ENCODE measurements at places on chromosomes 3 and 15.

DNA sequence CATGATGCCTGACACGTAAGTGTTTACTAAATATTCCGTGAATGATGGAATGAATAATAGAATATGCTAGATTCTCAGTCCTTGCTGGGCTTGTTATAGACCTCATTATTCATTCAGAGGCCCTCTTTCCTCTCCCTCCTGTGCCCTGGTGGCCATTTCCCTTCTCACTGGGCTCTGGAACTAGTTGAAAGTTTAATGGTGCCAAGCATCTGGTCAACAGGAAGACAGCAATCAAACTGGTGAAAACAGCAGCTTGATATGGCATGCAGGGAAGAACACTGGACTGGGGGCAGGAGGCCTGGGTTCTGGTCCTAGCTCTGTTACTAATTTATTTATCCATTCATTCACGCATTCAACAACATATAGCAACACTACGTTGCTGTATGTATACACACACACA is 3.7 kb upstream of the APOD start:
- DNase-seq = no peak

- DNase-seq = no peak
Measured at GRCh38 chr15:49036650-49037545, 9.3 kb downstream of the SECISBP2L start.

DNA sequence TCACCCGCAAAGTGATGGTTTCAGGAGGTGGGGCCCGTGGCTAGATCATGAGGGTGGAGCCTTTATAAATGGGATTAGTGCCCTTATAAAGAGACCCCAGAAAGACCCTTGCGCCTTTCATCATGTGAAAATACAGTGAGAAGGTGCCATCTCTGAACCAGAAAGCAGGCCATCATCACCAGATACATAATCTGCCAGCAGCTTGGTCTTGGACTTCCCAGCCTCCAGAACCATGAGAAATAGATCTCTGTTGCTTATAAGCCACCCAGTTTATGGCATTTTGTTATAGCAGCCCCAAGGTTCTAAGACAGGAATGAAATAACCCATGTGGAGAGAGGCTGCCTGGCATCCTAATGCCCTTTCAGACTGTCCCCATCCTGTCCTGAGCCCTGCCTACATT is 127.8 kb upstream of the SMAD3 start:
- DNase-seq = no peak

- no peak for DNase-seq
Measured at GRCh38 chr3:42670051-42670576, 15.2 kb upstream of the KLHL40 start.

- no peak for DNase-seq
Measured at GRCh38 chr3:64651303-64651702, 36.5 kb downstream of the ADAMTS9 start.

- peak; percentile 98 for DNase-seq
Measured at GRCh38 chr3:119702530-119703527, at the start of gene CFAP91. TSS of gene CFAP91 (plus strand) at chr3:119703022. CDS start at chr3:119703099, 77 bp downstream.

- DNase-seq = no peak
Measured at GRCh38 chr3:130300888-130301287, 44.6 kb upstream of the COL6A5 start.

DNA sequence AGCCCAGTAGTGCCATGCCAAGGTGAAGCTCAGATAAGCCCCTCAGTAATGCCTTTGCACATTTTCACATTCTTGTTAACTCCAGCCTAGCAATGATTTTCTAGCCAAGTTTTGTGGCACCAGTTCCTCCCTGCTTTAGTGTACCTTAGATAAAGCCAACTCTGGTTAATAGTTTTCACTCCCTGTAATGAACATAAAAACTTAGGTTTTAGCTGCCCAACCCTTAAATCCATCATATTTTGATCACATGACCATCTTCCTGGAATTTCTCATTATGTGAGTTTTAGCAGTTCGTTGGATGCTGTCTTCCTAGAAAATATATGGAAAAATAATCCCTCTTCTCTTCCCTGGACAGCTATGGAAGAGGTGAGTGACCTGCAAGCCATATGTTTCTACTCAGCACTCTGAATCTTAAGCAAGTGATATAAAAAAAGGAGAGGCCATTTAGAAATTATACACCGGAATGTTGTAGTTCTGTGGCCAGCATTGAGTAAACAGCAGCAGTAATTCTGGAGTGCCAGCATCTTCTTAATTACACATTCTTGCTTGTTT is 62.2 kb upstream of the P2RY1 start:
- no peak for DNase-seq

- no peak for DNase-seq
Measured at GRCh38 chr3:10319251-10319650, 1.7 kb downstream of the SEC13 start.

DNA sequence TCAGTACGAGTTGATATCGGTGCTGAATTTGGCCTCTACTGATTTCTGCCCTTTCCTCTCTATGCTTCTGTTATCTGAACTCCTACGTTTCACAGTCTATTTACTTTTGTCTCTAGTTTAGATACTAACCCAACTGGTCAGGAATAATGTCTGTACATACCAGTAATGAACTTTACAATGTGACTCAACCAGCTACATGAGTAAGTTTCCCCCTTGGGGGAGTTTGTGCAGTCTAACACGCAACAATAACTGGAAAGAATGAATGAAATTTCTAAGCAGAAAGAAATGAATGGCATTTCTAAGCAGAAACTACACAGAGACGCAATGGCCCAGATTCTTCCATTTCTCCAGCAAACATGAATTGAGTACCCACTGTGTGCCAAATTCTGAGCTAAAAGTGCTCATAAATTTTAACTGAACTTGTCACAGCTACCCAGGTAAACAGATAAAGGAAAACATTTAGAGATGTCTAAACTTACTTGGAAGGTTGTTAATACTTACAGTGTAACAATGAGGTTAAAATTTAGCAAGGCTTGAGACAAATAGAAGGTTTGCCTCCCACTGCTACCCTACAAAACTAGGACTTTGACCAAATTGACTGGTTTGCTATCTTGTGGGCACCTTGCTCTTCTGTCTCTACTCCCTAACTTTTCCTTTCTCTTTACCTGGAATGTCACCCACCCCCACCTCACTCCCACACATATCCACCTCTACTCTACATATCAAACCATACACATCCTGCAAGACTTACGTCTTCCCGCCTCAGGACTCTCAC is 11.6 kb downstream of the UPK1B start:
- no peak for DNase-seq

DNA sequence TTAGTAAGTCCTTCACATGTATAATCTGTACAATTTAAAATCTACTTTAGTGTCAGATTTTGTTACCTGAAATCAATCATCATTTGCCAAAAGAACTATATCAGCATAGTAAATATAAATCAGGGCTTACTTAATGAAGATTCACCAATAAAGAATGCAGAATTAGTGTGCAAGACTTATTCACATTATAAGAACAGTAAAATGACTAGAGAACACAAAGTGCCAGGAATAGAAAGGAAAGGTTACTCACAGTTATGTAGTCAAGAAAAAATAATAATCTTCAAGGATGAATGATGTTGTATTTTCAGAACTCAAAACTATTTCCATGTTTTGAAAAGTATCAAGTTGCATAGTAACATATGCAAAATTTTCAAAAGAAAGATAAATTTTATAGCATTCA is 891.9 kb downstream of the ROBO1 start:
- DNase-seq = no peak

DNA sequence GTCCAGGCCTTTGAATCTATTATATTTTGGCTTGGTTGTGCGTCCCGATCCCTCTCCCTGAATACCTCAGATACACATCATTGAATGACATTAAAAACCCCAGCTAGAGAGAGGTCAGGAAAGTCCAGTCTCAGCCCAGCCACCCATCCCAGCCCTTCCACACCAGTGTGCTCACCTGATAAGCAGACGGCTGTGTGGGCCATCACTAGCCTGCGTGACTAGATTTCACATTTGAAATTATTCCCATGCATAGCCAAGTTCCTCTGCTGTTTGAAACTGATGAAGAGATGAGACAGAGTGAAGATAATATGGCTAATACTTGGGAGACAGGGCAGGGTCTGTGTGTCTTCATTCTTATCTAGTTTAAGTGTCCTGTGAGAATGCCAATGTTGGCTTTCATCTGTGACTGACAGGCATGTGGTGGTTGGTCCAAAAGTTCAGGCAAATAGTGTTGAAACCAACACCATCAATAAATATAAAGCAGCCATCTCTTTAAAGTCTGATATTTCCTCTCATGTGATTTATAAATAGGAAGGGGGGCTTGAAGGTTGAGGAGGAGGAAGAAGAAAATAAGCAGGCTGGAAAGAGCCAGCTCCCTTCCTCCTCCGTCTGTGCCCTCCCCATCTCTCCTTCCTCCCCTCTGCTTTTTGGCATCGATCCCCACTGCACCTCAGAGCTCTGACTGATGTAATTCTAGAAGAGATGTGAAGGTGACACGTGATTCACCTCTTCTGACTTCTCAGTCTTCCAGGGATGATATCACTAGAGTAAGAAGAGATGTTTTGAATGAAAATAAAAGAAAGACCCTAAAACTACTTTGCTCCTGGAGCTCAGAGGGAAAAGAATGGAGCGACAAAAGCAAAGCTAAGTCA is 5.1 kb downstream of the FAM43A start:
- no peak for DNase-seq

GRCh38 chr3:47197287-47197686 is 33.4 kb upstream of the SETD2 start:
- no peak for DNase-seq

DNA sequence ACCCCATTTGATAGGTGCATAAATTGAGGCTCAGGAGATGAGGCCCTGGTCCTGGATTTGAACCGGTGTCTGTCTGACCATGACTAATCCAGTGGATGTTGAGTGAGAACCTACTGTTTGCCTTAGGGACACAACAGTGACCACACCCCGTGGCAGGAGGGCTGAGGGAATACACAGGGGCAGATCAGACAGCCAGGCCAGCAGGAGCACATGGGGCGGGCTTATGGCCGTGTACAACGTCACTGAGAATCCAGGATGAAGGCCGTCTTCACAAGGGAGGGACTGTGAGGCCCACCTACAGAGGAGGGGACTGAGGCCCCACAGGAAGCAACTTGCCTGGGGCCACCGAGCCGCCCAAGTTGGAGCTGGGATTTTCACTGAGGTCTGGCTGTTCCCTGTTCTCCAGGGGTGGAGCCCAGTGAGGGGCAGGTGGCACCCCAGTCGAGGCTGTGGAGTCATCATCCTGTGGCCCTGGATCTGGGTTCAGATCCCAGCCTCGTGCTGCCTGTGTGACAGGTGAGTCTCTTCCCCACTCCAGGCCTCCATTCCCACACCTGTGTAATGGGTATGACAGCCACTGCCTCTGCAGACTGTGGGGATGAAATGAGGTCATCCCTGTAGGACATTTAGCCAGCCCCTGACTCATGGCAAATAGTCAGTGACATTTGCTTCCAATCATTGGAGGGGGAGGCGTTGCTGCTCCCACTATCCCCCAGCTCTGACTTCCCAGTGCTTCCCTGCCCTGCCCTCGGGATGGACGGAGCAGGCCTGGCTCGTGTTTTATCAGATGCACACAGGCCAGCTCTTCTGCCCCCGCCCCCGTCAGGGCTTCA is 6.3 kb upstream of the PLXND1 start:
- no peak for DNase-seq

GRCh38 chr3:39292961-39293360 is 13.1 kb upstream of the CX3CR1 start:
- no peak for DNase-seq

GRCh38 chr15:101560722-101561583 is 71.4 kb upstream of the PCSK6 start:
- DNase-seq = no peak

DNA sequence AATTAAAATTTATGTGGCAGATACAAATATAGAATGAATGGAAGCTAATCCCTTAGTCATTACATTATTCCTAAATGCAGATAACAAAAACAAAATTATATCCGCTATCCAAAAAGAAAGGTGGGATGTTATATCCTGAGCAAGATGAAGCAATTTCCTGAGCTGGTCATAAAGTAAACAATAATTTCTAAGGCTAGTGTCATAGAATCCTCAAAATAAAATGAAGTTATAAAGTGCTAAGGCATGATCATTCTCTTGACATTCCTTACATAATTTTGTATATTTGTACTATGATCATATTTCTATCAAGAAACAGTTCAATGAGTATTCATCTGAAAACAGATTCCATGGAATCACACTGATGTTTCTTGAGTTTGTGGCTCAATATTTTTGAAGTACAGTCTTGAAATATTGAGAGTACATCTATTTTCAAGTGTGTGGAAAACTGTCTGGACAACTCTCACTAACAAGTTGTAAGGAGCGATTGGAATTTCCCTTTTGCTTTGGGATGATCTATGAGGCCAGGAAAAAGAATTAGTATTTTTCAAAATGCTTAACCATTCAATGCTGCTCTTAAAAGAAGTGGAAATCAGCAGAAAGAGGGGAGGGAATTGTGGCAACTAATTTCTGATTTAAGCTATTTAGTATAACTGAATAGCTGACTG is 92.4 kb downstream of the ABI3BP start:
- DNase-seq = no peak

GRCh38 chr3:148861277-148861869 is 3.7 kb upstream of the CPA3 start:
- peak; percentile 50 for DNase-seq

DNA sequence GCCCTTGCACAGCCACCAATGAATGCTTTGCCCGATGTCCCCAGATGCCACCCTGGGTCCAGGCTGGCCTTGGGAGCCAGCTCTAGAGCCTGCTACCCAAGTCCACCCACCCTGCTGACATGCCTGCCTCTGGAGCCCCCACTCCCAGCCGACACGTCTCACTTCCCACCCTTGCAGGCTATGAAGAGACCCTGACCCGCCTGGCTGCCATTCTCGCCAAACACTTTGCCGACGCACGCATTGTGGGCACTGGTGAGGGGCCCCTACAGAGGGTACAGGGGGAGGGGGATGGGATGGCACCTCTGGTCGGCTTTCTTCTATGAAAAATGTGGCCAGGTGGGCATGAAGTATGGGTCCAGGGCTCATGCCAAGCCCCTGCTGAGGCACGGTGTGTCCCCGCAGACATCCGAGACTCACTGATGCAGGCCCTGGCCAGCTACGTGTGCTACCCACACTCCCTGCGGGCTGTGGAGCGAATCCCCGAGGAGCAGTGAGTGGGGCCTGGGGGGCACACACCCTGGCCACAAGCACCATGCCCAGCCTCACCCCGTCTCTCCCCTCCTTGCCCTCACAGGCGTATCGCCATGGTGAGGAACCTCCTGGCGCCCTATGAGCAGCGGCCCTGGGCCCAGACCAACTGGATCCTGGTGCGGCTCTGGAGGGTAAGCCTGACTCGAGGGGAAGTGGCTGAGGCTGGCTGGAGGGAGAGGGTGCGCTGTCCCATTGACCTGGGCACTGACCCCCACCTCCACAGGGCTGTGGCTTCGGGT is 6.0 kb downstream of the AMIGO3 start:
- no peak for DNase-seq

GRCh38 chr3:164526250-164526649 is 552.0 kb downstream of the SI start:
- DNase-seq = no peak
